ENCODE measurements at places on chromosomes 11 and 22. TPM values are rescaled to one million over a fixed set of nuclear protein-coding genes. Genes with fewer than 3 reads are reported as not detected.

WEE1 gene
- polyA plus RNA-seq = 7.9 TPM

MAJIN gene
- polyA plus RNA-seq = 0.80 TPM

HBD gene
- 5.6 TPM for polyA plus RNA-seq

PTPMT1 gene
- 90.3 TPM for polyA plus RNA-seq

MPZL2 gene
- polyA plus RNA-seq = 16.8 TPM

NAALADL1 gene
- 17.1 TPM for polyA plus RNA-seq

MMP11 gene
- 2.7 TPM for polyA plus RNA-seq

UCP2 gene
- 36.4 TPM for polyA plus RNA-seq

TRIM51 gene
- not detected for polyA plus RNA-seq

SAA1 gene
- polyA plus RNA-seq = 6.4 TPM

APOC3 gene
- 35.6 TPM for polyA plus RNA-seq

OR8J1 gene
- polyA plus RNA-seq = not detected

TMEM135 gene
- 12.0 TPM for polyA plus RNA-seq

PLCB3 gene
- polyA plus RNA-seq = 9.6 TPM

PDE3B gene
- polyA plus RNA-seq = 0.99 TPM

KRTAP5-8 gene
- polyA plus RNA-seq = 1.8 TPM

NCR3LG1 gene
- 0.71 TPM for polyA plus RNA-seq

USP2 gene
- polyA plus RNA-seq = 57.6 TPM

SEPTIN5 gene
- polyA plus RNA-seq = 13.0 TPM

SLC5A12 gene
- polyA plus RNA-seq = 227 TPM

PATE4 gene
- not detected for polyA plus RNA-seq

MS4A15 gene
- polyA plus RNA-seq = not detected

CARNS1 gene
- polyA plus RNA-seq = 0.80 TPM

SAA4 gene
- not detected for polyA plus RNA-seq

TPBGL gene
- polyA plus RNA-seq = 0.13 TPM

LRRC10B gene
- 1.0 TPM for polyA plus RNA-seq

RCOR2 gene
- 0.86 TPM for polyA plus RNA-seq

SYT12 gene
- 0.13 TPM for polyA plus RNA-seq

DRAP1 gene
- 150 TPM for polyA plus RNA-seq

C1QTNF4 gene
- polyA plus RNA-seq = 0.62 TPM

ASPHD2 gene
- 3.3 TPM for polyA plus RNA-seq

PHF21B gene
- 1.1 TPM for polyA plus RNA-seq

GSTT2 gene
- polyA plus RNA-seq = 1.3 TPM

OR51I1 gene
- polyA plus RNA-seq = not detected

SUSD2 gene
- polyA plus RNA-seq = 25.2 TPM

C11orf91 gene
- not detected for polyA plus RNA-seq

GALNT18 gene
- 27.2 TPM for polyA plus RNA-seq

DLG2 gene
- polyA plus RNA-seq = 2.9 TPM

CSKMT gene
- polyA plus RNA-seq = 8.2 TPM

KCNJ1 gene
- polyA plus RNA-seq = 355 TPM

SOX6 gene
- polyA plus RNA-seq = 5.0 TPM

MMP3 gene
- polyA plus RNA-seq = not detected

Data from kidney (tissue), 22 donors.